ENCODE measurements at places on chromosomes 16 and 17.

DNA sequence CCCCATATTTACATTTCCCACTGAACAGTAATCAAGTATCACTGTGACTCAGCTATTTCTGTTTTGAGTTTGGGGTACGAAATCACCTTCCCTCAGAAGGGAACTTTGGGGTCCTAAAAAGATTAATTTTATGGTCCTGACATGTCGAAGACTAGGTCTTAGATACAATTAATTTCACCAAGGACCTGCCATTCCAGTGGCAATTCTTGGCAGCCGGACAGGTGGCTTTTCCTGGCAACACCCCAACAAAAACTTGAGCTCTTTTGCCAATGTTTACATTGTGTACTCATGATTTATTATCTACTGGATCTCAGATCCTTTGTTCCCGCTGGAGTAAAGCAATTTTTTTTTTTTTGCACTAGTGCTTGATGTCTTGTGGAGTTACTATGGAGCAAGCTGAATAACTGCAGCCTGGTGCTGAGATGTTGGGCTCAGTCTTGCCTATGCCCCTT lies 14.4 kb downstream of the SLFN5 start:
- DNase-seq: no peak

GRCh38 chr16:85104821-85105391 lies 7.4 kb downstream of the CIBAR2 start:
- no peak for DNase-seq

GRCh38 chr16:75482434-75483205 lies 12.6 kb downstream of the CHST6 start:
- no peak for DNase-seq

DNA sequence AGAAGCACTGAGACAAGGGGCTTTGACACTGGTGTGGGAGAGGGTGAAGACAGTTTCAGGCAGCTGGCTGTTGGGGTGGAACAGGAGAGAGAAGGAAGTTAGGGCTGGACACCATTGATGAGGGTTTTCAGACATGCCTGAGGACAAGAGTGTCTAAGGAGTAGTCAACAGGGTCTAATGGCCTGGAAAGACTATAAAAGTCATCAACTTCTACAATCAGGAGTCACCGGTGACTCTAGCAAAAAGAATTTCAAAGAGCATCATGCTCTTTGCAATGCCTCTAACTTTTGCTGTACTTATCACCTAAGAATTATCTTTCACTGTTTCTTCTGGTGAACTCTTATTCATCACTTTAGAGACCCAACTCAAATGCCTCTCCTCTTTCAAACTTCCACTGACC lies 213.9 kb downstream of the C16orf78 start:
- no peak for DNase-seq

GRCh38 chr16:8892101-8892575 lies 10.0 kb downstream of the LITAFD start:
- no peak for DNase-seq

GRCh38 chr16:86496929-86497461 lies 13.3 kb upstream of the FOXF1 start:
- DNase-seq: no peak

Data from thymus (tissue), 14 donors.